ENCODE measurements at places on chromosomes 7 and 10.

GRCh38 chr7:45157653-45158401 is at the start of gene RAMP3:
Gene RAMP3 (plus strand): TSS chr7:45157791. CDS start chr7:45157829, 38 bp downstream.
- DNase-seq = no peak

GRCh38 chr7:42262964-42263363 is 26.0 kb upstream of the GLI3 start:
- DNase-seq = no peak

DNA sequence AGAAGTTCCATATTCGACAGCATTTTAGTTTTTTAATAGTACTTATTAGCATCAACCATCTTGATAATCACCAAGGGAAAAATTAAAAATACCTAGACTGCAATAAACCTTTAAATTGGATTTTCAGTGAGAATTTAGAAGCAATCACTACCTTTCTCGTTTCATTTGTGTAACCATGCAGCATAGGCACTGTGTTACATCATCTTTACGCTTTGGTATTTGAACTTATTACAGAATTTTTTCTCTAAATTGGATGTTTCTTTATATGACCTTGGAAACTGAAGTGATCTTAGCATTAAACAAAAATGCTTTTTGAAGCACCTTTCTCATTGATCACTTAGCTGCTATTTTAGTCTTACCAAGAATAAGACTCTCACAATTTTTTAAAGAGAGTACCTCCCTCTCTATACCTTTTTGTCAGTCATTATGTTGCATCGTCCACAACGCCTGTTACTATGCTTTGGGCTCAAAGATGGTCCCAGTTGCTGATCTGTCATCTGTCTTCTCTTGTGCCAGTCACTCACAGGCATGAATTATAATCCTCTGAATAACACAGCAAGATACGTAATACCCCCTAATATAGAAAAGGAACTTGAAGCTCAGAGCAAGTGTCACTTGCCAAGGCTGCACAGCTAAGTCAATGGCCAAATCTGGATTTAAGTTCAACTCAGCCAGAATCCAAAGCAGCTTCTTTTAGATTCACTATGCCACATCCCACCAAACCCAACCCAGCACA is 19.6 kb upstream of the ASCC1 start:
- no peak for DNase-seq

DNA sequence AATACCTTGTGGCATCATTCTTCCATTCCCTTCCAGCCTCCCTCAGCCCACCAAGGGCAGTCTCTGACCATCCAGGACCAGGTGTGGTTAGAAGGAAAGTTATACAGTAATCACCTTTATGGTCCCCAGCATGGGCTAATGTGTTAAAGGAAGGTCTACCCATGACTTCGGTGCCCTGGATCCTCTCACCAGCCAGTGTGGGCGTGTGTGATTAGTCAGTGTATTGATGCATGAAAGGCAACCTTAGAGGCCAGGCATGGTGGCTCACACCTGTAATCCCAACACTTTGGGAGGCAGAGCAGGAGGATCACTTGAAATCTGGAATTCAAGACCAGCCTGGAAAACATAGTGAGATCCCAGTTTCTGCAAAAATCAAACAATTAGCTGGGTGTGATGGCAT is 88.9 kb downstream of the APBB1IP start:
- no peak for DNase-seq

GRCh38 chr7:69177941-69178494 is 420.3 kb upstream of the AUTS2 start:
- DNase-seq = no peak

DNA sequence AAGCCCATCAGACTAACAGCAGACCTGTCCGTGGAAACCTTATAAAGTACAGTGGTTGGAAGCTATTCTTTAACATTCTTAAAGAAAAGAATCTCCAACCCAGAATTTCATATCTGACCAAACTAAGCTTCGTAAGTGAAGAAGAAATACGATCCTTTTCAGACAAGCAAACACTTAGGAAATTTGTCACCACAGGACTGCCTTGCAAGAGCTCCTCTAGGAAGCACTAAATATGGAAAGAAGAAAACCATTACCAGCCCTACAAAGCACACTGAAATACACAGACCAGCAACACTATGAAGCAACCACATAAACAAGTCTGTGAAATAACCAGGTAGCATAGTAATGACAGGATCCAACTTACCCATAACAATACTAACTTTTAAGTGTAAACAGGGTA is 177.7 kb upstream of the PRSS1 start:
- no peak for DNase-seq

- no peak for DNase-seq
Observed at GRCh38 chr10:64159910-64160872, 639.0 kb downstream of the REEP3 start.

GRCh38 chr10:1253523-1254353 is 197.6 kb downstream of the WDR37 start:
- no peak for DNase-seq

GRCh38 chr10:77310288-77310840 is 327.2 kb downstream of the KCNMA1 start:
- no peak for DNase-seq

- DNase-seq = no peak
Observed at GRCh38 chr7:37341033-37341630, 107.5 kb downstream of the ELMO1 start.

DNA sequence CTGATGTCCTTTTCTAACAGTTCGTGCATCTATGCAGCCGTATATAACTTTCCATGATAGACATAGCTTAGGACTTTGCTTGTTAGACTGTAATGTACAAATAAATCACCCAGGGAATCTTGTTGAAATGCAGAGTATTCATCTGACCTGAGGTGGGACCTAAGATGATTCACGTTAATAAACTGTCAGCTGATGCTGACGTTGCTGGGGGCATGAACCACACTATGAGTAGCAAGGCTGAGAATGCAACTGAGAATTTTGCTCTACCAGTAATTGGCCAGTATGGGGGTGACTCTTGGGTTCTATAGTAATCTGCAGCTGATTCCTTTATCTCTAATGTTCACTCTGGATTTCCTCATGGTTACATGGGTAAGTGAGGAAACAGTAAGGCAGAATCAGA is 130.1 kb upstream of the MALRD1 start:
- no peak for DNase-seq

DNA sequence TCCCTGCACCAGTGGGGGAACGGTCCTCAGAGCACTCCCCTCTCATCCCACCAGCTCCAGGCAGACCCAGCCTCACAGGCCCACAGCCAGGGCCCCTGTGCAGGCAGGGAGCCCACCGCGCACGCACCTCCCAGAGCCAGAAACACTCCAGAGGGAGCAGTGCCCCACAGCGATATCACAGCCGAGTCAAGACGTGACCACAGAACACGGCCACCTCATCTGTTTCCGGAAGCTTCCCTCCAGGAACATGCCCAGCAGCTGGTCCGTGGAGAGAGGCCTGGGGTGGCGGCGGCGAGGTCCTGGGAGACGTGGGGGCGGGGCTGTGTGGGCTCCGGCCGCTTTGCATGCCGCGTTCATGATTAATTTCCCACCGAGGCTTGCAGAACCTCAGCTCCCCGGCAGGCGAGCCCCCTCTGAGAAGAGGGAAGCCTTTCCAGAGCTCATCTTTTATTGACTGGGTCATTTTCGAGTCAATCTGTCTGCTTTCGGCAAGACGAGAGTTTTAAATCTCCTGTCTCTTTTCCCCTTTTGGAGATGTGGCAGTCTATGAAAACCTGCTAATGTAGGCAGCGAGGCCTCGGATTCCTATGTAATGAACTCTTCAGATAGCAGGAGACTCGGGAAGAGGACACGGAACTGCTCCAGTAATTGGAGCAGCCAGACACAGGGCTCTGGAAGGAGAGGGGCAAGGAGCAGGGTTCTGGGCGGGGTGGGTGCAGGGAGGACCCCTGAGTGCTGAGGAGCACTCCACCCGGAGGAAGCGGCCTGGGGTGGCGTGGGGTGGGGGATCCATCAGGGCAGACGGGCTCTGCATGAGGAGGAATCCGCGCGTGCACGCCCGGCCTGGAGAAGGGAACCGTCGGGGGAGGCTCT is 242.8 kb downstream of the ELFN1 start:
- no peak for DNase-seq

DNA sequence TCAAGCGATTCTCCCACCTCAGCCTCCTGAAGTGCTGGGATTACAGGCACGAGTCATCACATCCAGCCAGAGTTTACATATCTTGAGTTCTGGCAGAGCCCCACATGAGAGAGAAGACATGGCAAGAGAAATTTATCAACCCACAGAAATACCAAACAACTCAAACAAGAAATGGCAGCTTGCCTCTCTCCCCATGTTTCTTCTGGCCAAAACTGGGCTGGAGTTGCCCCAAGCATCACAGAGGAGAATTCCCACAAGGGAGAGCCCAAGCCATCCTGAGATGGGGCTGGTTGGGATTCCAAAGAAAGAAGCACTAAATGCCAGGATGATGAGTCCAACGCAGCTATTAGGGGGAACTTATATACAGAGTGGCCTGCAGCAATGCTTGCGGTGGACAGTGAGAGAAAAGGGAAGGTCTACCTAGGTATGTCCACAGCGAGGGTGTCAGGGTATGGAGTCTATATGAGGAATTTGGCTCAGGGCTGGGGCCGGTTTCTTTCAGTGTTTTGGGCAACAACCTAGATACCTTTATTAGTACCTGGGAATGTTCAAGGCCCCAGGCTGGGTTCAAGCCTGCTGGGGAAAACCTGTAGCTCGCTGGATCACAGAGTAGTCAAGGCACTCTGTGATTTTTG is 14.5 kb upstream of the PAX4 start:
- no peak for DNase-seq

DNA sequence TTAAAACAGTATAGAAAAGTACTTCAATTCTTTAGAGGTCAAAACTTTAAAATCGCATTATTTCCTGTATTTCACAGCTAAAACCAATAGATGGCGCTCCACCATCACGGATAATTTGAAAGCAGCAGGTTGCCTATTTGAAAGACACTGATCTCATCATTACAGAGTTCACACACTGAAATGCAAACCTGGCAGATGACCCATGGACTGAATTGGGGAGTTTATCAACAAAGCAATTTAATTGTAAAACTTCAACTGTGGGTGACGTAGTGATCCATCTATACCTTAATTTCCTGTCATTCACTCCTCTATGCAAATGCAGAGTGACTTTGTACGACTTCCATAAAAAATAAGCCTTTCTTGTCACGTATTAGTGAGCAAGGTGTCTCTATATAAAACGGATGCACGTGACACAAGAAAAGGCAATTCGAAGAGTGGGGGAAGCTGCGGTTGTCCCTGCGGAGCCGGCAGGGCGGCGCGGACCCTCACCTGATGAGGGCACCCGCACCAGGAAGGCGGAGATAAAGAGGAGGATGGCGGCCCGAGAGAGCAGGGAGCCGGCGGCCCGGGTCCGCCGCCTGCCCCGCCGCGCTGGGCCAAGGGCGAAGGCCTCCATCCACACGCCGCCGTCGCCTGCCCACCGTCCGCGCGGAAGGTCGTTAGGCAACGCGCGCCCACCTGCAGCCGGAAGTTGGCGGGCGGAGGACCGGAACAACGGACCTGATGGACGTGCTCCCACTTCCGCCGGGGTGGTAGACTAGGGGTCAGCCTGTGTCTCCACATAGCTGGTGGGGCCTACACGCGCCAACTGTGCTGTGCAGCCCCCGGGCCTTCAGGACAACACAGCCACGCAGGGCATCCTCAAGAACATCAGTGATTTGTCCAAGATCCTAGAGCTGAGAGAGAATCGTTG is at the start of gene ZPBP:
ZPBP (minus strand) TSS at position 668 of the 913 bp plus-strand sequence; CDS start at position 616, 52 bp downstream.
- peak; percentile 12 for DNase-seq

- DNase-seq = no peak
Observed at GRCh38 chr10:51867956-51868355, 168.6 kb upstream of the CSTF2T start.

DNA sequence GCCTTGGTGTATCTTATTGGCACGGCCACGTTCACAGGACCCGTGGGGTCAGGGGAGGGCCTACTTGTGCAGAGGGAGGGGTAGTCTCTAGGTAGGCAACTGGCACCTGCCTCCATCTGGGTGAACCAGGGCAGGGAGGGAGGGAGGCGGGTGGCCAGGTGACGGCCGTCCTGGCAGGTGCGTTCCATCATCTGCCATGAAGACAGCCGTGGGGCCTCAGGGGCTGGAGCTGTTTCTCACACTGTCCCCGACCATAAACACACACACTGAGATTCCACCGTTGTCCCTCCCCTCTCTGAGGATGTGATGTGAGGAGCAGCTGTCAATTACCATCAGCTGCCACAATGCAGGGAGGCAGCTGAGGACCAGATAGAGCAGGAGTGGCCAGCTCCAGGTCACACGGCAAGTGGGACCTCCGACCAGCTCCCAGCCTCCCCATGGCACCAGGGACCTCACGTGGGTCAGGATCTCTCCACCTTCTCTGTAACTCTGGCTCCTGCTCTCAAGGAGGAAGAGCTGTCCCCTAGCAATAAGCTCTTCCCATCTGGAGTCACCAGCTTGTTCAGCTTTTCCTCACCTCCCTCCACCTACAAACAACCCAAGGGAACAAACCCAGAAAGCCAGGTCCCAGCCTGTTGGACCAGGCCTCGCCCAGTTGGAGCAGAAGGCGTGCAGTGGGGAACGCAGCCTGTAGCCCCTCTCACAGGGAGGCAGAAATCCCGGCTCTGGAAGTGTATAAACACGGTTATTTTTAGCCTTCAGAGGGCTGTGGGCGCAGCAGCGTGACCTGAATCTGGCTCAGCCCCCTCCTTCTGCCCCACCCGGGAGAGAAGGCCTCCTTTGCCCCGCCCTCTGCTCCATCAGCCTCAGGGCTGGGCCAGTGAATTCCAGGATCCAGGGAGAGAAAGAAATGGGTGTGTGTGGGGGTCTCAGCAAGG is 33.1 kb downstream of the ZMIZ1 start:
- no peak for DNase-seq

DNA sequence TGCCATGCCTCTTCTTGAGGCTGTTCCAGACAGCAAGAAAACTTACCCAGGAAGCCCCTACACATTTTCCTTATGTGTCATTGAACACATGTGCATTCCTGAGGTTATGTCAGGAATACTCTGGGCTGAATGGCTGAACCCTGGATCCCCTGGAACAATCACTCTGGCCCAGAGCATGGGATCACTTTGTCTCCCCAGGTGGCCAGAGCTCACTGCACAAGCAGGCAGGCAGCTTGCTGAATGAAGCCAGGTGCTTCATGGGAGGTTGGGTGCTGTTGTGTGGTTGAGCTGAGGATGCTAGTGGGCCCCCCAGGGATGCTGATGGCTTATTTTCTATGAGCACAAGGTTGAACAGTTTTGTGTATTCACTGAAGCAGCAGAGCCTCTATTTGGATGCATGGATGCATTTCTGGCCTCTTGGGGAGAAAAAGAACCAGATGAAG is 54.7 kb upstream of the NPTX2 start:
- DNase-seq = no peak

DNA sequence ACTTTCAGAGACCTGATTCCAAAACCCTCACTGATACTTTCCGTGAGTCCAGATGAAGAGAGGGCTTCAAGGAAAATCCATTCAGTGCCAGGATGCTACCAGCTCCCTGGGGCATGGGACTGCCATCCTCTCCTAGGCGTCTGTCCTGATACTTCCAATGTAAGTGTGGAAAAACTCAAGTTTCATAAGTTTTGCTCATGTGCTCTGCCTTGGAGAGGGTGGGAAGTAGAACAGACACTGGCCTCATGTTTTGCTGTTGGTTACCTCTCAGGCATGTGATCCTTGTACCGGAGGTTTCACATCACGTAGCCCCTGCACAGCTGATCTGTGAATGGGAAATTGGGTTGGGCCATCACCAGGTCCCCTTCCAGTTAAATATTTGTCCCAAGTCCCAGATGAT is 517.1 kb downstream of the RPS24 start:
- DNase-seq = no peak

- DNase-seq = no peak
Observed at GRCh38 chr7:43756368-43757072, 2.0 kb upstream of the BLVRA start.

Measured in HuH-7.5 (cell line).